ENCODE measurements at places on chromosomes 5 and 9.

DNA sequence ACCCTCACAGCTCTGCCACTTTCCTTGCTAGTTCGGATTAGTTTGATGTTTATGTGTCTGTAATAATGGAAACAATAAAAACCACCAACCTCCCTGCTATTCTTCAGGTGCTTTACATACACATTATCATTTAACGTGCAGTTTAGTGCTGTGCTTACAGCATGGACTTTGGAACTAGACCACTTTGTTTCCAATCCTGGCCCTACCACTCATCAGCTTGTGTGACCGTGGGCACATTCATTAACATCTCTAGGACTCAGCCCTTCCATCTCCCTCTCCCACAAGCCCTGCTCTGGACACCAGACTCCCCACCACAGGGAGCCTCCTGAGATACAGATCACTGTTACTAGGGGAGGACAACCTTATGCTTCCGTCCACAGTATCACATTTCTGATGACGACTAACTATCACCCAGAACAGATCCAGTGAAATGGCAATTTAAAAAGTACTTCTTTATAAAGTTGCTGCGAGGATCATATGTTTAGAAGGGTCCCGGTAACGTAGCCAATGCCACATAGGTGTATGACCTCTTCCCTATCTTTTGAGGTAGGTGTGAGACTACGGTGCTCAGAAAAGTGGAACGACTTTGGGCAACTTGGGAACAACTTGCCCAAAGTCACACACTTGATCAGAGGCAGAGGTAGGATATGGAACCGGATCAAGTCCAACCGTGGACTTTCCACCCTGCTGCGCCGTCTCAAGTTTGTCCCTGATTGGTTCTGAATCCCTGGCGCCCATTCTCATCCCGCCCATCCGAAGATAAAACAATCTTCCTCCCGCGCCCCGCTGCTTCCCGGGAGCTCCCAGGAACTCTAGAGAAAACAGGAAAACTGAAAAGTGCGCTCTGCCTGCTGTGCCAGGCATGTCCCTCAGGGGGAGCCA lies 132.4 kb upstream of the NIPBL start:
- DNase-seq: no peak

DNA sequence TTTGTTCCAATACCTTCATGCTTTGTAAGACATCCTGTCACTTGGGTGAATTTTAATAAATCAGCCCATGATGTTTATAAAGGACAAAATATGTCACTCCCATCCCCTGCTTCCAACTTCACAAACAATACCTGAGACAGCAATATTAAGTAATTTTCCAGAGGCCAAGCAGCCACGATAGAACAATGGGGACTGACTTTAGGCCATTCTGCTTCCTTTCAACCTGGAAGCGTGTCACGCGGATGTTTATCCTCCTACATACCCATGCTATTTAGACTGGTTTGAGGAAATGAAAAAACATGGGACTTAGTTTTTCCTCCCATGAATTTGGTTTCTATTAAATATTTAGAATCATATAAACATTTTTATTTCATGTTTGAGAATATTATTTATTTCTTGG lies 82.9 kb downstream of the GRAMD2B start:
- DNase-seq: no peak

DNA sequence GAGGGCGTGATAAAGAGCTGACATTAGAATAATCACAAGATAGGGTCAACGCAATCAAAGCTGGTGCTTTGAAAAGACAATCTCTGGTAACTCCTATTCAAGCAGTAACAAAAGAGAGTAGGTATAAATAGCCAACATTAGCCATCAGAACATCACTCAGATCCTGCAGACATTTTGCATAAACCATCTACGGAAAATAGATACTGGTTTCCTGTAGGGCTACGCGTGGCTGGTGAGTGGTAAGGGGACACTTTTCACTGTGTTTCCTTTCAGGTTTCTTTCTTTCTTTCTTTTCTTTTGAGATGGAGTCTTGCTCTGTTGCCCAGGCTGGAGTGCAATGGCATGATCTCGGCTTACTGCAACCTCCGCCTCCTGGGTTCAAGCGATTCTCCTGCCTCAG lies 22.3 kb downstream of the TTF1 start:
- DNase-seq: no peak

- no peak for DNase-seq
Measured at GRCh38 chr9:92077888-92078287, 37.3 kb downstream of the SPTLC1 start.

DNA sequence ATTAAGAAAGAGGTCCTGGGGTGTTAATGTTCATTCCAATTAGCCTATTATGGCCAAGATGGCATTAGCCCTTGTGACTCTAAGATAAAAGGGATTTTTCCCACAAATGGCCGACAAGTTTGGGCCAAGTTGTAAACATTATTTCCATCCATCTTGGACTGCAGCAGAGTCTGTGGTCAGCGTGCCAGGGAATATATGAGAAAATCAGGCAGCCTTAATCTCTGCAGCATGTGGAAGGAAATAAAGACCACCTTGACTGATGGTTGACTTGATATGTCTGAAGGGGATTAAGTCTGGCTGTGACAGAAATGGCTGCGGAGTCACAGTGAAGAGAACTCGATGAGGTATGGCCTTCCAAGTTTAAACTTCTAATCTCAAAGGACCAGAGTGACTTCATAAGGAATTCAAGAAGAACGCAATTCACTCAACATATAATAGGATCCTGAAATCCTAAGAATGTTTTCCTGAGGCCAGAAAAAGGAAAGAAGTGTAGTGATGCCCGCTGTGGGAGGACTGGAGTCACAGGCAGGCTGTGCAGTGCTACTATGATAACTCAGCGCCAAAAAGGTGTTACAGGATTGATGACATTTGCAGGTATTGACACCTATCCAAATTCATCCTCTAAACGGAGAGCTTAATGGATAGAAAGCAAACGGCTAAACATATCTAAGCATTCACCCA lies 287.1 kb downstream of the SEC61B start:
- no peak for DNase-seq

DNA sequence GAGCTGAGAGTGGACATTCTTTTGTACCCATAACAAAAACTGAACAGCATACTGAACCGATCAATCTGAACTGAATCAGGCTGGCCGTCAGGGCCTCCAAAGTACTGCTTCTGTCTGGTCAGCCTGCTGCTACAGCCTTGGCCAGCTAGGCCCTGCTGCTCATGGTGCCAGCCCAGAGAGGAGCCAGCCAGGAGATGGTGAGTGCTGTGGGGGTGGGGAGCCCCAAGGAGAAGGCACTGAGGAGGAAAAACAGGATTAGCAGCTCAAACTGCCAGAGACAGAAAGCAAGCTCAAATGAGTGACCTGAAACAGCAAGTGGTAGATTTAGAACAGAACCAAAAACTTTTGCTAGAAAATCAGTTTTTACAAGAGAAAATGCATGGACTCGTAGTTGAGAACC lies 23.9 kb downstream of the SRP19 start:
- DNase-seq: peak; percentile 56

DNA sequence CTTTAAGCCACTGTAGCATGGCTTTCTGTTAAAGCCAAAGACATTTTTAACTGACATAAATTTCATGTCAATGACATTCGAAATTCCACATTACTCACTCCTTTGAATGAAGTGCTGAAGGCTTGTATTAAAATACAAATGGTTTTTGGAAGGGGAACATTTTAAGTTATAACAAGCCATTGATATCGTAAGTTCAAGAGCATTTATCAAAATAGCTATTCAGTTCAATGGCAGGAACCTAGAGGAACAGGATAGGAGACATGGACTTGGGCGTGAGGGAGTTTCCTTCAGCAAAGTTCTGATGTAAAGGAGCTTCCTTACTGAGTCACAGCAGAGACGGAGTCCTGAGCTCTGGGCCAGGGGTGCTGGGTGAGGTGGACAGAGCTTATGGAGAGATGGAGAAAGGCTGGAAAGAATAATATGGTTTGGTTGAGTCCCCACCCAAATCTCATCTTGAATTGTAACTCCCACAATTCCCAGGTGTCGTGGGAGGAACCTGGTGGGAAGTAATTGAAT lies 631.8 kb downstream of the BNC2 start:
- no peak for DNase-seq

- no peak for DNase-seq
Measured at GRCh38 chr9:11135851-11136250, 523.0 kb upstream of the PTPRD start.

DNA sequence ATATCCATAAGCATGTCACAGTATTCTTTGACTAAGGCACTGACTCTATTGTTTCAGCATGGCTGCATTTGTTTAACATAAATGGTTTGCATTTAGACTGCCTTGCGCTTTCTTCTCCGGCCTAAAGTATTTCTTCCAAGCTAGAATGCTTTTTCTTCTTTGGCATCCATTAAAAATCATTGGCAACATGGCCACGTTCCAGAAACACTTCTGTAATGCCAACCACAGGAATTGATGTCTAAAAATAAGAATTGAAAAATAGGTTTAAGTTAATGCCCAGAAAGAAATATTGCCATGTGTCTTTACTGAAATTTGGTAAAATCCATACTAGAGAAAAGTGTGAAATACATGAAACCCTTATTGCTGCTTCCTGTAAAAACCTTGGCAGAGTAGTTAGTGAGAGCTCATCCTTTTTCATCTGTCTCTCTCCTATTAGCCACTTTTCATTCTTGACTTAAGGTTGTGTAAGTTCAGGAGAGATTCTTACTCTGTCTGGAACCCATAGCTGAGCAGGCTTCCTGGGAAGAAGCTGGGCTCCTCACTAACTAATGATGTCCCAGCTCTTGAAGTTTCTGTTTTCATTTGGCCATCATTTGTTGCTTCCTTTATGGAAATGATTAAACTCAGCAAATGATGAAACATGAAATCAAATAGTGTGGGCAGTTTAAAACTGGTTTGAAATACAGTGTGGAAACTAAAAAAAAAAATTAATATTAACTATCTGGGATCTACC lies 58.2 kb upstream of the RPS23 start:
- DNase-seq: no peak

DNA sequence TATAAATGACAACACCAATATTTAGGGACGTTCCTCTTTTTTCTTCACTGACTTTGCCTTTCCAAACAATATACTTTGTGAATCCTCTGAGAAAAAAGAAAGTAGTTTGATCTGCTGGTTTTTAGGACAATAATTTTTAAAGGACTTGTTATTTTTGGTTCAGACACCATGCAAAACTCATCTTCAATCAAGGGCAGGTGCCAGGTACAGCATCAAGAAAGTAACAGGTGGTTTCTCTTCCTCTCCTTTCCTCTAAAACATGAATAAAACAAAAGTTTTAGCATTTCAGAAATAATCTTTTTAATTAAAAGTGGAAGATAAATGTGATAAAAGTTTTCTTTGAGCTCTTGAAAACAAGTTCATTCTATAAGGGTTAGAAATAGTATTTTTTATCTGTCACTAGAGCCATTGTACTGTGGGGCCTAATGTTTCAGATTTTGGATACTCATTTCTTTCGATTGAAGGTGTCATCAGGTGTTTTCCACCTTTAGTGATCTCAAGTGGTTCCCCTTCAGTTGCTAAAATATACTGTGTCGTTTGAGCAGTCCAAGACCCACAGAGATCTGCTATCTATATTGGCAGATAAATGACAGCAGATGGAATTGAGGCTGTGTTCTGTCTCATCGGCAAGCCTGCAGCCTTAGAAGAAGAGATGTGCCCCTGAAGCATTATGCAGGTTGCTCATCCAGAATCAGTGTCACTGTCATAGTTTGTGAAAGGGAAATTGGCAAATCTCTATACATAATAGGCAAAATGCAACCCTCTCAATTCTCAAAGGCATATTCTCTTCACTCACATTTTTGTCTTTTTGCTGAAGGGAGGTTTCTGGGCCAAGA lies 499.7 kb downstream of the PDE4D start:
- no peak for DNase-seq

- peak; percentile 64 for DNase-seq
Measured at GRCh38 chr5:116557669-116558271, 16.9 kb downstream of the SEMA6A start.

GRCh38 chr5:313265-313664 lies 8.2 kb upstream of the AHRR start:
- DNase-seq: no peak

DNA sequence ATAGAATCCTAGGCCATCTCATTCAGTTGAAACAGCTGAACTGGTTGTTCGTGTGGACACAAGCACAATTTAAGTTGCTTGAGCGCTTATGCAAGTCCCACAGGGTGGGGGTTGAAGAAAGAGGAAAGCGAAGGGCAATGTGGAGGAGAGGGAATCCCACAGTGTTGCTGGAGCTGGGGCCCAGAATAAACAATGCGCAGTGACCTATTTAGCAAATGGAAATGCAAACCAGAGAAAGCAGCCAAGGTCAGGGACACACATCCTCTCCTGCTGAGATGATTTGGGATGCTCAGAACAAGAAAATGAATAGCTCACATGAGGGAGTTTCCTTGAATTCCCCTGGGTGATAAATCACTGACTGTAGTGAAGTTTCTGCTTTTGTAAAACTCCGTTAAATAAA lies 838.3 kb downstream of the TLE4 start:
- peak; percentile 6 for DNase-seq

- no peak for DNase-seq
Measured at GRCh38 chr9:70816891-70817290, 304.5 kb downstream of the TRPM3 start.

DNA sequence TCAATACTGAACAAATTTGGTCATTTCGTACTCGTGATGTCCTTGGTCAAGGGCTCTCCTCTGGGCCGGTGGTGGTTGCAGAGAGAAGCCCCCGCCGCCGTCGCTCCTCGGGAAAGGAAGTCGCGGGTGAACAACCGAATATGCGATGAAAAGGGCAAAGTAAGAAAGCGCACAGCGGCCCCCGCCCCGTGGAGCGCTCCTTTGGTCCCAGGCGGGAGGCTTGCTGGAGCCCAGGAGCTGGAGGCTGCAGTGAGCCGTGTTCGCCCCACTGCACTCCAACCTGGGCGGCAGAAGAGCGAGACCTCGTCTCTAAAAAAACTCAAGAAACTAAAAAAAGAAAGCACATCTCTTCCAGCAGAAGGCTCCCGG lies 108.4 kb upstream of the LARP1 start:
- DNase-seq: no peak

- DNase-seq: no peak
Measured at GRCh38 chr9:114287763-114288192, 35.1 kb upstream of the ORM1 start.

- DNase-seq: no peak
Measured at GRCh38 chr9:135840539-135840938, 66.8 kb downstream of the CAMSAP1 start.

DNA sequence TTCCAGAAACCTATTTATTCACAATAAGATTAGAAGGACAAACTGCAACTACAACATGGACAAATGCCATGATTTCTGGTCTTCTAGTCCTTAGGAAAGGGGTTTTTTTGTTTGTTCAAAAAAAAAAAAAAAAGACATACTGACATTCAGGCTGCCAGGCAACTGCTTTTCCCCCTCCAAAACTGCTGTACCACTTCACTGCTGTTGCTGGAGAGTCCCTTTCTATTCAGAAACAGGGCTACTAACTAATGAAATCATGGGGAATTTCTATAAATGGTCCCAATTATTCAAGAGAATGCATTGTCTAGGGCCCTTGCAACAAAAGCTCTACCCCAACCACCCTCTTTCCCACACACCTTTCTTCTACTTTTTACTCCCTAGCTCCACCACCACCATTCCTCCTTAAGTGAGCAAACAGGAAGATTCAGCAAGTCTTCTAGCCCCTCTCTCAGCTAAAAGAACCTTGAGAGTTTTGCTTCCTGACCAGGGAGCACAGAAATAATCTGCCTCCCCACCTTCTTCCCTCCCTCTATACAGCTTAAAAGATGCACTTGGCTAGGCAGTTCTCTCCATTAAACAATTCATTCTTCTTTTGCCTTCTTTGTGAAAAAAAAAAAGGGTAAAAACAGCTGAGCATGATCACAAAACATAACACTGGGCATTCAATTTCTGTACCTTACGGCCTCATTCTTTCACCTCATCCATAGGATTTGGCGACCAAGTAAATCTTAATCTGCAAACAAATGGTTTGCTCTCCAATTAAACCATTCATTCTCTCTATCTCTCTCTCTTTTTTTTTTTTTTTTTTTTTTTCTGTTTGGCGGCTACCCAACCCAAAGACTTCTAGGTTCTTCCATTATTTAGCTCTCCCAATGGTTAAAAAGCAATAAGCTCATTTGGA lies 13.8 kb downstream of the ZNF608 start:
- DNase-seq: no peak

All from midbrain (tissue), 1 donor.